ENCODE measurements at places on chromosomes 6 and 20.

GRCh38 chr6:33790379-33790778 is 1.4 kb upstream of the LEMD2 start:
- no peaks in the 10 kb centered on the region for H3K27me3 ChIP-seq
- H3K4me3 ChIP-seq, result no peak overlapping the region
- peaks cover 33% of the 10 kb centered on the region for H3K4me1 ChIP-seq
- peaks cover 14% of the 10 kb centered on the region for H3K36me3 ChIP-seq
- no peak for DNase-seq

DNA sequence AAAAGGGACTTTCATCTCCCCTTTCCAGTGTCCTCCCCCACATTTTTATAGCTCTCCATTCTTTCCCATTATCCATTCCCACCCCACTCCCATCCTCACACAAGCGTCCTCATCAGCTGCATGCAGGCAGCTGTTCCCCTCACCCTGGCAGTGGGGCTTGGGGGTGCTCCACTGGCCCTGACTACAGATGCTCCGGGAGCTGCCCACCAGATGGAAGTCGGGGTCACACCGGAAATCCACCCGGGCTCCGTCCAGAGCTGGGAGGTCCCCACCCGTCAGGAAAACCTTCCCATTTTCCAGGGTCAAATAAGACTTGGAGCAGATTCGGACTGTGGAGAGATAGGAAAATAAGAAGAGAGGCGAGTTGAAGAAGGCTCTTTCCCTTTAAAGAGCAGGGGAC is 2.7 kb downstream of the GABBR1 start:
- peaks cover 16% of the 10 kb centered on the region for H3K27me3 ChIP-seq

GRCh38 chr20:11170565-11170964 is 496.8 kb upstream of the JAG1 start:
- no peak overlapping the region for H3K4me3 ChIP-seq
- no peaks in the 10 kb centered on the region for H3K4me1 ChIP-seq
- H3K27me3 ChIP-seq, result peaks cover 2% of the 10 kb centered on the region
- no peaks in the 10 kb centered on the region for H3K36me3 ChIP-seq

GRCh38 chr6:35036059-35036827 is 104.9 kb downstream of the TCP11 start:
- H3K27ac ChIP-seq, result no peak overlapping the region
- H3K36me3 ChIP-seq, result no peaks in the 10 kb centered on the region

DNA sequence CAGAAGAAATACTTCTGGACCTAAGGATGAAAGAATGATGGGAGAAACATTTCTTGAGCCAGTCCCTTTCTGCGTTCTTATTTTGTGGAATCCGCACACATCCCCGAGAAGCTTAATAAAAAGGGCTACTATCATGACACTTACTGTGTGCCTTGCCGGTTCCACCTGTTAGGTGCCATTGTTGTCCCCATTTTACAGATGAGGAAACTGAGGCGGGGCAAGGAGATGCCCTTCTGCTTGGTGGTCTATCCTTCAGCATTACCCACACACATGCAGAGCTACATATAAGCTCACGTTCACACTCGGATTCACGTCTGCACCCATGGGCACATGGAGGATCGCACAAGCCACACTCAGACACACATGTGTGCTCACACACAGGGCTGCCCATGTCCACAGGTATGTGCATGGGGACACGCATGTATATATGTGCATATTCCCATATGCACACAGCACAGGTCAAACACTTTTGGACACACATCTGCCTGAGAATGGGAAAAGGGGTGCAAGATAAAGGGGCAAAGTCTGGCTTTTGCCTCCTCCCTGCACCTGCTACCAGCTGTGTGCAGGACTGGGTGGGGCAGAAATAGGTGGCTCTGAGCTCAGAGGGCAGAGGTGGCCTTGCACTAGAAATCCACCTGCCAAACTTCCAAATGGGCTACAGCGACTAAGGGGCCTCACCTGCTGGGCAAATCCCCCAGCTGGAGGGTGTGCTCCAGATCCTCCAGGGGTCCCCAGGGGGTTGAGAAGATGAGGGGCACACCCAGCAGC is 30.5 kb upstream of the ADA start:
- DNase-seq, result no peak
- no peaks in the 10 kb centered on the region for H3K27me3 ChIP-seq
- no peaks in the 10 kb centered on the region for H3K36me3 ChIP-seq
- no peak overlapping the region for H3K4me3 ChIP-seq

DNA sequence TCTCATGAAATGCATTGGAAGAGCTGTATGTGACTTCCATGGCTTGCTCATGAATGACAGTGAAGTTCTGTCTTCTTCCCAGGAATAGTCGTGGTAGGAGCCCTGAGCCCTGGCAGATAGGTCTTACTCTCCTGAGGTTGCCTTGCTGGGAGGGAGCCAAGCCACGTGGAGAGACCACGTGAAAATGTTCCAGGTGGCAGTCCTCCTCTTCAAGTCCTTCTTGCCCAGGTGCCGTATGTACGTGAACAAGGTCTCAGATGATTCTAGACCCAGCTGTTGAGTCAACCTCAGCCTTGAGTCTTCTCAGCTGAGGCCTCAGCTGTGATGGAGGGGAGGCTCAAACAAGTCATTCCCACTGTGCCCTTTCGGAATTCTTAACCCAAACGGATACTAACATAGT is 192.4 kb upstream of the PRDM1 start:
- peaks cover 11% of the 10 kb centered on the region for H3K27me3 ChIP-seq
- H3K36me3 ChIP-seq, result no peaks in the 10 kb centered on the region
- H3K27ac ChIP-seq, result no peak overlapping the region
- no peak for DNase-seq
- peaks cover 13% of the 10 kb centered on the region for H3K4me1 ChIP-seq
